ENCODE measurements at places on chromosomes 2 and 18.

DNA sequence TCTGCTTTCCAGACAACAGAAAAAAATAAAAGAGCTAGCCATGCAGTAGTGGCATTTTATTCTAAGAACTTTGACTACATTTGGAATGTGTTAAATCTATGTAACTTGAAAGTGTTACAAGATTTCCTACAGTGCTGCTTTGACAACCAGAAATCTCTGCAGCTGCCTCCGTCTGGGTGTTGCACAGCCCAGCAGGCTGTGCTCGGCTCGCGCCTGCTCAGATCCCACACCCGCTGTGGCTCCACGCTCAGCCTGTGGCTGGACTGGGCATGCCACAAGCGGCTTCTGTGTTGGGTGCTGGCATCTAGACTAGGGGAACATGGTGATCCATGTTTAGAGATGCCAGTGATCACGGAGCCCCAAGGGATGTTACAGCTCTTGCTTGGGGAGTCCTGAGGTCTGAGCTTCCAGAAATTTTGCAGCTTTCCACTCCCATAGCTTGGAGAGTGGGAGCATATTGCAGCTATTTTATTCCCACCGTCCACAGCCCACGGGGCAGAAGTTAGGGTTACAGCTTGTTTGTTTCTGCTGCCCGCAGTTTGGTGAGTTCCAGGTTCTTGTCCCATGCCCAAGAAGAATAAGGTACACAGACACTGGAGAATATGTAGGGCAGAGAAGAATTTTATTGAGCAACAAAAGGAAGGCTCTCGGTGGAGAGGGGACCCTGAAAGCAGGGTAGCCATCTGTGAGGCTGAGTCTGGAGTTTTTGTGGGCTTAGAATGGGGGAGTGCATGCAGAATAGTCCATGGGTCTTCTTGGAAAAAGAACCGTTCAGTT lies 44.1 kb downstream of the FAM171B start:
- no peak for DNase-seq

- no peak for DNase-seq
Measured at GRCh38 chr2:62042944-62043343, 137.5 kb downstream of the COMMD1 start.

GRCh38 chr2:8021921-8022320 lies 659.9 kb upstream of the ID2 start:
- no peak for DNase-seq

DNA sequence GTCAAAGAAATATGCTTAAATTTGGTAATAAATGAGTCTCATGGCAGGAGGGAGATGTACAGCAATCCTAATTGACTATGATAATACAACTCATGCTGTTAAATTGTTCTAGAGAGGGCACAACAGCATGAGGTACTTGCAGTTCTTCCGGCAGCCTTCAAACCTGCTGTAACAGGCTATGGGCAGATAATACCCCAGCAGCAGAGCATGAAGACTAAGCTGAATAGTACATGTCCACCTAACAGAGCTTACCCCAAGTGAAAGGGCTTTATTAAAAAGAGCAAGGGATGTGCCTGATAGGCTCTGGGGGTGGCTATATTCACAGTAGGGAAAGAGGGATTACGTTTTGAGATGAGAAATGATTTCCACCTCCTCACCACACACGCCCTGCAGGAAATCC lies 28.9 kb downstream of the MRO start:
- no peak for DNase-seq

DNA sequence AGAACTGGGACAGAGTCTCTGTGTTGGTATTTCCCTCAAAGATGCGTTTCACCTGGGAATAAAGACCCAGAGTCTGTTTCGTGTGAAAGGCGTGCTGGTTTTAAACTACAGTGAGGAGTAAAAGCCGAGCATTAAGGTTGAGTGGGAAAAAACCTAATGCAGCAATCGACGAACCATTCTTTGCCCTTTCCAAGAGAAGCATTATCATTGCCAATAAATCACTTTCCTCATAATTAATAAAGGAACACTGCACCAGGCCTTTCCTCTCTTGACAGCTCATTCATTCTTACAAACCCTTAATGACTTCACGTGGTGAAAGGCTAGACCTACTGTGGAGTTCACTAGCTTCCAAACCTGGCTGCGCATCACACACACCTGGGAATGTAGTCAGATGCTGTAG lies 896 bp upstream of the SLC8A1 start:
- DNase-seq = no peak

GRCh38 chr18:76475450-76476194 lies 19.4 kb downstream of the ZNF516 start:
- DNase-seq = no peak

DNA sequence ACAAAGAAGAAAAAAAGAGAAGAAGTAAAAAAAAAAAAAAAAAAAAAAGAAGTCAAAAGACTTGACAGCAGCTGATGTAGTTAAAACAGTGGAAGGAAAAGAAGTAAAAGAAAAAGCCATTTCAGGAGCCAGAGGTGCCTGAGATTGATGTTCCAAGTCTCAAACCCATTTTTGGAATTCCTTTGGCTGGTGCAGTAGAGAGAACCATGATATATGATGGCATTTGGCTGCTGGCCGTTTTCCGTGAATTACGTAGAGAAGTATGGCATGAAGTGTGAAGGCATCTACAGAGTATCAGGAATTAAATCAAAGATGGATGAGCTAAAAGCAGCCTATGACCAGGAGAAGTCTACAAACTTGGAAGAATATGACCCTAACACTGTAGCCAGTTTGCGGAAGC lies 7.6 kb upstream of the CHST10 start:
- no peak for DNase-seq

DNA sequence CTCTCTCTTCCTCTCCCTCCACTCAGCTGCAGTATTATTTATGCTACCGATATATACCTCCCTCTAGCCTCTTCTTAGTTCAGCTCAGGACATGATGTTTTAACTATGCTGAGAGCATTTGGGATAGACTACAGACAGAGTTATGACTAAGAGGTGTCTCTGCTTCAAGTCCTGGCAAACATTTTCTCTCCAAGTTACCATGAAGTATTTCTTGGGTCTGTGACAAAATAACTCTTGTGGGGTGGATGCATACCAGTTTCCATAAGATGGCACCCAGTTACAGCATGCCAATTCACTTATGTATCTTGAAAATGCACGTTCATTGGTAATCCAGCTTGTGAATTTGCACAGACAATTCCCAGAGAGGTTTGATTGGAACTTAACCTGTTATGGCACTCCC lies 737.6 kb downstream of the SLC4A3 start:
- DNase-seq = no peak

DNA sequence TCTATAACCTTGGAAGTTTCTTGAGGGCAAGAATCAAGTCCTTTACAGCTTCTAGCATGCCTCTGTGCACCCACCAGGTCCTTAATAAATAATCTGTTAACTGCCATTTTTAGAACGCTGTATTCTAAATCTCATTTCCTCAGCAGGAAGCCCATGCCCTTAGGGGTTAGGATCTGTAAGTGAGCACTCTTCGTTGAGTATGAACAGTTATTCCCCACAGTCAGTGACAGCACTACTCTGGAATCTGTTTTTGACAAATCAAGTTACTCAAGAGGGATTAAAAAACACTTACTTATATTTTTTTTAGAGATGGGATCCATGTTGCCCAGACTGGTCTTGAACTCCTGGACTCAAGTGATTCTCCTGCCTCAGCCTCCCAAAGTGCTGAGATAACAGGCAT lies 14.6 kb downstream of the PAIP2B start:
- DNase-seq = no peak

- DNase-seq = no peak
Measured at GRCh38 chr18:6120820-6121279, 225.5 kb upstream of the TMEM200C start.

All from stimulated activated CD8-positive, alpha-beta memory T cell treated with anti-CD3 and anti-CD28 coated beads, Interleukin-7, amount 100 ng/mL, for 1 hour (primary cell).